CD4-positive, CD25-positive, alpha-beta regulatory T cell (primary cell): ENCODE measurements at places on chromosomes 4 and X. TPM values are rescaled to one million over a fixed set of nuclear protein-coding genes. Genes with fewer than 3 reads are reported as not detected.
A peak's percentile ranks its signal among the peaks of the same experiment; 100 is the strongest.

DNA sequence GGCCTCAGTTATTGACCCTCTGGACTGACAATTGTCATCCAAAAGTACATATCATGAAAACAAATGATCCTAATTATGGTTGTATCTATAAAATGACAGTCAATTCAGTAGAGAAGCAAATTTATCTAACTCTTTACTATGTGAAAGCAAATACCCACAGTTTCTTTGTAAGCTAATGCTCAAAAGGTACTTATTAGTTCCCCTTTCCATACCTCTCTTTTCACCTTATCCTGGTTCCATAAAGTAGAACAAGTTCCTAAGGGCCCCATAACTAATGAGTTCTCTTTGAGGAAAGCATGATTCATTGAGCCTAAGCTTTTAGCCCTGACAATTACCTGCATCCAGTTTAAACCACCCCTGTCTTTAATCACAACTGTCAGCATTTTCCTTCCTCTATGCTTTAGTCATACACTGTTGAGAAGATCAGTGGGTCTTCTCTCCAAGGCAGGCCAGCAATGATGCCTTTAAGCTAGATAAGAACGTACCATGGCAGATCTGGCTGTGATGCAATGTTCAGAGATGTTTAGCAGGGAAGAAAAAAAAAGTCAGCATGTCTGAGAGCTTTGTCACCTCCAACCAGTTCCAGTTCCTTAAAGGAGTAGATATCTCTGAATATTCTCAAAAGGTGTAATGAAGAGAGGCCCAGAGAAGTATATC lies 179.7 kb upstream of the RASGEF1B start:
- no peak overlapping the region for H3K27ac ChIP-seq
- DNase-seq: no peak
- no peak overlapping the region for H3K4me3 ChIP-seq
- H3K4me1 ChIP-seq: no peaks in the 10 kb centered on the region

DNA sequence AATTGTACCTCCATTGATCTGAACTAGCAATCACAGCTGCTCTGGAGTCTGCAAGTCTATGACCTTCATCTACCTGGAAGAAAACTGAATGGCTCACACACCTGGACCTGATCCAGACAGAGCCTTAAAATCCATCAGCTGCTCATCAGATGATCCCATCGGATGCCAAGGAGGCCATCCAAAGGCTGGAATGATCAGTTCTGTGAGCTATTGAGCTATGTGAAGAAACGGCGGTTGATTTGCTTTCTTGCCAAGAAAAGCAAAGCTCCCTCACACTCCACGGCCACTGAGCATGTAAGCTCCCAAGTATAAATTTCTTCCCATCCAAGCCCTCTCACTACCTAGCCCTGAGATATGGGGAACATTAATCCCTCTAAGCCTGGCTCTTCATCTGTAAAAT lies 63.1 kb downstream of the RELL1 start:
- H3K27me3 ChIP-seq: no peaks in the 10 kb centered on the region
- H3K4me3 ChIP-seq: no peak overlapping the region
- peaks cover 2% of the 10 kb centered on the region for H3K36me3 ChIP-seq
- H3K4me1 ChIP-seq: no peaks in the 10 kb centered on the region
- no peak for DNase-seq

GRCh38 chr4:10963958-10964703 lies 279.6 kb upstream of the CLNK start:
- no peaks in the 10 kb centered on the region for H3K4me1 ChIP-seq
- no peak overlapping the region for H3K27ac ChIP-seq
- no peaks in the 10 kb centered on the region for H3K36me3 ChIP-seq

TMA16 gene
- total RNA-seq: 10.4 TPM

- DNase-seq: no peak
- H3K27ac ChIP-seq: no peak overlapping the region
- H3K4me3 ChIP-seq: peak overlapping the region; percentile 55
- no peaks in the 10 kb centered on the region for H3K27me3 ChIP-seq
- peaks cover 8% of the 10 kb centered on the region for H3K36me3 ChIP-seq
- peaks cover 43% of the 10 kb centered on the region for H3K4me1 ChIP-seq
Measured at GRCh38 chrX:153336121-153336894, 2.4 kb downstream of the ZNF275 start.

DNA sequence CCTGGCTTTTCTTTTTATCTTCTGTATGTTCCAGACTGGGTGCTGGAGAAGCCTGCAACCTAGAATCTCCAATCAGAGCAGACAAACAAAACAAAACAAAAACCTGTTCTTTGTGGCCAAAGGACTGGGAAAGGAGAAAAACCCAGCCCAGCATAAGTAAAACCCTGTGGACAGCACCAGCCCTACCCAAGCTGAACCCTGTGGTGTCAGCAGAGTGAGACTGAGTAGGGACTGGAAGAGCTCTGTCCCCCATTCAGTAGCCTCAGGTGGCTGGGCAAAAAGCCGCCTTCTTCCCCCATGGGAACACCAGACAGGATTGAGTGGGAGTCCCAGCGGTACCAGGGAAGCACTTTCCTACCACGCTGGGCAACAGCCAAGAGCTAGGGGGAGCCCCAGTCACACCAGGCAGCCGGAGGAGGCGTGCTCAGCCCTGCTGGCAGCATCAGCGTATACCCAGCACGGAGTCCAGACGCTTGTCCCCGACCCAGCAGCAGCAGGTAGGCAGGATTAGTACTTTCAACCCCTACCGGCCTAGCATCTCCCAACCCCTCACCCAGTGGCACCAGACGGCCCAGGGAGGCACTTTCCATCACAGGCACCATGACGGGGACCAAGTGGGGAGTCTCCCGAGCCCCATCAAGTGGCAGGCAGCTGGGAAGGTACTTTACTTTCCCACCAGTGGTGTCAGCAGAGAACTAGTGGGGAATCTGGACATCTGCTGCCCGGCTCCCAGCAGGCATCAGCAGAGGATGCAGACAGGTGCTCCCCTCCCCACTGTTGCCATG lies 8.6 kb upstream of the JADE3 start:
- DNase-seq: peak; percentile 7
- H3K36me3 ChIP-seq: no peaks in the 10 kb centered on the region
- H3K27me3 ChIP-seq: peaks cover 2% of the 10 kb centered on the region

MYL5 gene
- 13.9 TPM for total RNA-seq

LUZP4 gene
- not detected for total RNA-seq

CDKL5 gene
- total RNA-seq: 2.9 TPM

IL2RG gene
- total RNA-seq: 504 TPM
